ENCODE measurements at places on chromosomes 3 and 15.

DNA sequence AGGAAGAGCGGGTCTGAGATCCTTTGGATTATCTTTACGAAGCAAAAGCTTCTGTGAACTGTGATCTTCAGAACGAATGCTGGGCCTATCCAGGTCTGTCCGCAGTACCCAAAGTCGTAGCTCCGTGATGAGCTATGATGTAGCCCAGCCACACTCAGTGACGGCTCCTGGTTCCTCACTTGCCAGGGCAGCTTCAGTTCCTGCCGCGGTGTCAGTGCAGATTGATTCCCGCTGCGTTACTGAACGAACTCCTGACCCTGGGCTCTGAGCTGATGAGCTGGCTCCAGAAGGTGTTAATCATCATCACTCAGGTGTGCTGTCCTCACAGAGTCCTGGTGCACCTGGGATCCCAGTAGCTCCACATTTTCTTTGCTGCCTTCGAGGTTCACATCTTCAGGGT is 45.0 kb downstream of the TMEM44 start:
- no peak for DNase-seq

DNA sequence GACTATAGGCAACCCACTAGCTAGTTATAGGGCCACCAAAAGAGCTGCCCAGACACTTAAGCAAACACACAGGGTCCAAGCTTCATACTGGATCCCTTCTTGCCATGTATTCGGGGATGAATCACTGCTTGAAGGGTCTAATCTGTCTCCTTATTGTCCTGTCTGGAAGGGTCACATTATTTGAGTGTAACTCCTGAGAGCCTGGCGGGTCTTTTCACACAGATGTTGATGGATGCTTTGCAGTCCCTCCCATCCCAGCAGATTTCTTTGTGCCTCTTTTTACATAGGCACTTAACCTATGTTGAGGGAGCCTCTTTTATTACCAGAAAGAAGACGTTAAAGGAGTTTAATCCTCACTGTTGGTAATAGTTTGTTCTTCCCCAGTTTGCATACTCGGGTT is 56.6 kb downstream of the BBX start:
- DNase-seq: no peak

GRCh38 chr3:182133752-182134151 is 422.0 kb downstream of the SOX2 start:
- no peak for DNase-seq

- DNase-seq: no peak
Measured at GRCh38 chr15:40785814-40786213, 16.0 kb downstream of the C15orf62 start.

- DNase-seq: no peak
Measured at GRCh38 chr3:111585217-111585616, 9.9 kb downstream of the ZBED2 start.

DNA sequence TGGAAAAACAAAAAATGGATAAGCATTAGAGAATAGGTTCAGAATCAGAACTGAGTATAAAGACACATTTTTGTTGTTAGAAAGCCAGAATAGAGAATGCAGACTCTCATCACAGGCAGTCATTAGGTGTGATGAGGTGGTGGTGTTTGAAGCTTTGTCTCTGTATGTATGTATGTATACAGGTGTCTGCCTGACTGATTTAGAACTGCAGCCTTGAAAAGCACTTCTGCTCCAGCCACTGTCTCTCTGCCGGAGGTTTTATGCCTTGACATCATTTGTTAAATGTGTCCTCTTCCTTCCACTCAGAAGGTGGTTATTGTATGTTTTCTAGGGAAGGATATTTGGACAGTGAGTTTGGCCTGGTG is 80.7 kb upstream of the ZBED2 start:
- no peak for DNase-seq

DNA sequence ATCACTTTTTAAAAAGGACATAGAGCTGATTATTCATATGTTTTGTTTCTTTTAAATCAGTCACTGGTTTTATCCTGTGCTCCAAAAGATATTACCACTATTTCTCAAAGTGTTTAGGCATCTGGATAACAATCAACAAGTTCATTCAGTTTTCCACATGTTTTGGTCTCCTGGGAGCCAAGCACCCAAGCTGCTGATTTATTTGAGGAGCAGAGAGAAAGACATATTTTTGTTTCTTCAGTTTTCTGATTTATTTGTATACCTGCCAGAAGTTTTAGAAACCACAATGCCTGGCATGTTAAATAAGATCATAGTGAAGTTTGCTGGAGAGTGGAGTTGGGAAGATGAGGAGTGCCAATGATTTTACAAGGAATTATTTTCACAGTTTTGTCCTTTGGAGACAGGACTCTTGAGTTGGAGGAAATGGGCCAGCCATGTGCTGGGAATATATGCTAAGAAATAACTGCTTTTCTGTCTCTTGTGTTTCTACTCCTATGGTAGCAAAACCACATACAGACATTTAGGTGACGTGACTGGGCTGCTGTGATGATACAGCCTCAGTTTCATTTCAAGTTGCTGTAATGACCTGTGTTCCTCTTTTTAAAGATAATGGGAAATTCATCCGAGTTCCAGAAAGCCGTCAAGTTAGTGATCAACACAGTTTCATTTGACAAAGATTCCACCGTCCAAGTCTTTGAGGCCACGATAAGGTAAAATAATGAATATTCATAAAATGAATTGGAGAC is 11.7 kb downstream of the EDEM1 start:
- no peak for DNase-seq

- no peak for DNase-seq
Measured at GRCh38 chr3:134326760-134327593, 47.3 kb downstream of the AMOTL2 start.

GRCh38 chr15:76584868-76585575 is 248.4 kb downstream of the ISL2 start:
- DNase-seq: no peak

GRCh38 chr3:111194048-111194447 is 122.4 kb downstream of the NECTIN3 start:
- DNase-seq: no peak

- DNase-seq: no peak
Measured at GRCh38 chr15:92499731-92500530, 106.2 kb downstream of the ST8SIA2 start.

- DNase-seq: no peak
Measured at GRCh38 chr3:197957790-197958133, 2.3 kb upstream of the LMLN start.

- no peak for DNase-seq
Measured at GRCh38 chr15:39837454-39837853, 54.8 kb upstream of the FSIP1 start.

Data from stimulated activated CD8-positive, alpha-beta memory T cell treated with anti-CD3 and anti-CD28 coated beads, Interleukin-7, amount 100 ng/mL, for 48 hours (primary cell).